Activated CD4-positive, alpha-beta T cell treated with anti-CD3 and anti-CD28 coated beads, Interleukin-2, amount 50 U/mL, for 48 hours (primary cell): ENCODE measurements at places on chromosomes 4 and X.
A peak's percentile ranks its signal among the peaks of the same experiment; 100 is the strongest.

DNA sequence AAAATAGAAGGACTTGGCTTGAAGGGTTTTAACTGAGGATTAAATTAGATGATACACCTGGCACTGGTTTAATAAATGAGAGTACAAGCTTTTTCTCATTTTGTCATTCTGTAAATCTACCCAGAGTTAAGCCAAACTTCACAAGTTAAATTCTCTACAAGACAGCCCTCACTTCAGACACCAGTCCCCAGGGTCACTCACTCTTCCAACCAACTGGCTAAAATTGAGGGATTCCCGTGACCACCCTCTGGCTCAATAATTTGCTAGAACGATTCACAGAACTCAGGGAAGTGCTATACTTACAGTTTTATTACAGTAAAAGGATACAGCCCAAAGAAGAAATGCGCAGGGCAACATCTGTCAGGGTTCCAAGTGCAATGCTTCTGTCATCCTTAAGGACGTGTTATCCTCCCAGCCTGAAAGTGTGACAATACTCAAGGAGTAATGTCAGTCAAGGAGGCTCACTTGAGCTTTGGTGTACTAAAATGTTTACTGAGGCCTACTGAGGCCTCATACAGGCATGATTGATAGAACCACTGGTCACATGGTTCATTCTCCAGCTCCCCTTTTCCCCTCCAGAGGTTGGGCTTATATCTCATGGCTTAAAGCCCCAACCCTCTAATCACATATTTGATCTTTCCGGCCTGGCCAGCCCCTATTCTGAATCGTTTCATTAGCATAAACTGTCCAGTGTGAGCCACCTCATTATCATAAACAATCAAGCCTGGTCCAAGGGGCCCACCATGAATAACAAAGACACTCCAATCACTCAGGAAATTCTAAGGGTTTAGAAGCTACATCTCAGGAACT lies 9.6 kb upstream of the TMSB4X start:
- DNase-seq = no peak

GRCh38 chrX:15233416-15234015 lies 36.4 kb downstream of the ASB9 start:
- DNase-seq = no peak

- DNase-seq = no peak
These were observed 89.7 kb upstream of the KDR start for GRCh38 chr4:55215087-55215486.

- DNase-seq = no peak
These were observed 43.0 kb downstream of the RBMX2 start for GRCh38 chrX:130444641-130445336.

DNA sequence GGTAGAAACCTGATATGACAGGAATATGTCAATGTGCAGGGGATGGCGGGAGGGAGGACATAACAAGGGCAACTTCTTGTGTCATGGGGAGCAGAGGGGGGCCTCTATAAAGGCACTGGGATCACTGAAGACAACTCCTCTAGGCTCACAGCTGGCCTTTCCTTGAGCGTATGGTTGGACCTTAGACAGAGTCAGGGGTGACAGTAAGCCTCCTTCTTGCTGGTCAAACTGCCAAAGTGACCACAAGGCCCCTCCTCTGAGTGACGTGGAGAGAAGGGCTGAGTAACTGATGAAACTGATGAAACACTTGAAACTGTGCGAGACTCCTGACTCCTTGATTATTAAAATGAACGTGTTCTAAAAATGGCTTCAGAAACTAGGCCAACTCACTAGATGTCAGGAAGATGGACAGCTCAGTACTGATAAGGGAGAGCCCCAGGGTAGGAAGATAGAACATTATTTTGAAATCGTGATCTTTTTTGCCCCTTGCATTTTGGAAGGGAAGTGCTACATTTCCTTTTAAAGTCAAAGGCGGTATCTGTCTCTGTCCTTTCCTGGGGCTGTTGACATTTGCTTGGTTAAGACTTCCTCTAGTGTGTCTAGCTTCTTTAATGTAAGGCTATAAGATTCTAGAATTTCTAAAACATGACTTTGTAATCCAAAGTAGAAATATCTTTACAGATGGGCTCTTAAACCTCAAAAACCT lies 1.6 kb downstream of the RAB33A start:
- DNase-seq = peak; percentile 49

GRCh38 chr4:1130316-1131186 lies 17.2 kb upstream of the RNF212 start:
- peak; percentile 80 for DNase-seq

DNA sequence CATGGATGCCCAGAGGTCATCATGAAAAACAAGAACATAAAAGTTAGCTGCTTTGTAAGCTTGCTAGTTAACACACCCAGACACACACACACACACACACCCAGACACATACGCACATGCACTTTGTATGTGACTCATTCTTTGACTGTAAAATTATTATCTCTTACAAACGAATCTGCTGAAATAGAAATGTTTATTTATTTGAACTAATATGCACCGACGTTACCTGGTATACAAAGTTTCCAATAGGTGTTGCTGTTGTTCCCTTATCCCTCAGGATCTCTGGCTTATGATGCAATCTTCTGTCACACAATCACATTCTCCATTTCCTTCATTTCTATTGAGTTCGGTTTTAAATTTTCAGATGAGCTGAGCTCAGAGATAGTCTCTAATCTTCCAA lies 209.3 kb downstream of the PTTG2 start:
- DNase-seq = no peak

- DNase-seq = peak; percentile 42
These were observed 9.6 kb upstream of the TMA16 start for GRCh38 chr4:163484906-163485305.

DNA sequence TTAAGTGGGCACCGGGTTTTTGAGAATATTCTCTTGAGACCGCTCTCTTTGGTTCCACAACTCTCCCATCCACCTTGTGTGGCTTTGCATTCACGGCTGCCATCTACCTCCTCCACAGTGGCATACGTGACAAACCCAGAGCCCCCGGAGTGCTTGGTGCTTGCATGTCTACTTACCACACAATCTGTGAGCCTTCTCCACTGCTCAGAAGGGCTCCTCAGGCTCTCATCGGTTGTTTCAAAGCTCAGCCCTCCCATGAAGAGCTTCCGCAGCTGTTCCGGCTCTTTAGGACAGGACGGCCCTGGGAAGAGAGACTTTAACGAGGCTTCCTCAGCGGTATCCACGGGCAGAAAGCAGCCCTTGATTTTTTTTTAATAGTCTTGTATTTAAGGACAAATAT lies 167.6 kb upstream of the ANK2 start:
- no peak for DNase-seq

DNA sequence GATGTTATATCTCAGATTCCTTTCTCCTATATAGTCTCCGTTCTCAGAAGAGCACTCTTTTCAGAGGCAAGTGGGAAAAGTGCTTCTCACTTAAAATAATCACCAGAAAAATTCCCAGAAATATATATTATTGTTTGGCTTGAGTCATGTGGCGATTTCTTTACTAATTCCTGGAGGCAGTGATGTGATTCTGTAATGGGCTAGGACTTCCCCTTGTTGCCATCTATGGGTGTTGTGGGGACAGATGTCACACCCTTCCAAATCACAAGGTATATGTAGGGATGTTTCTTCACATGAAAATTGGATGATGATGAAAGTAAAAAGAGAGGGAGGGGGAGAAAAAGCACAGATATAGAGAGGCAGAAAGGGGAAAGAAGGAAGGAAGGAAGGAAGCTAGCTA lies 553.4 kb downstream of the PPP4R3C start:
- no peak for DNase-seq

DNA sequence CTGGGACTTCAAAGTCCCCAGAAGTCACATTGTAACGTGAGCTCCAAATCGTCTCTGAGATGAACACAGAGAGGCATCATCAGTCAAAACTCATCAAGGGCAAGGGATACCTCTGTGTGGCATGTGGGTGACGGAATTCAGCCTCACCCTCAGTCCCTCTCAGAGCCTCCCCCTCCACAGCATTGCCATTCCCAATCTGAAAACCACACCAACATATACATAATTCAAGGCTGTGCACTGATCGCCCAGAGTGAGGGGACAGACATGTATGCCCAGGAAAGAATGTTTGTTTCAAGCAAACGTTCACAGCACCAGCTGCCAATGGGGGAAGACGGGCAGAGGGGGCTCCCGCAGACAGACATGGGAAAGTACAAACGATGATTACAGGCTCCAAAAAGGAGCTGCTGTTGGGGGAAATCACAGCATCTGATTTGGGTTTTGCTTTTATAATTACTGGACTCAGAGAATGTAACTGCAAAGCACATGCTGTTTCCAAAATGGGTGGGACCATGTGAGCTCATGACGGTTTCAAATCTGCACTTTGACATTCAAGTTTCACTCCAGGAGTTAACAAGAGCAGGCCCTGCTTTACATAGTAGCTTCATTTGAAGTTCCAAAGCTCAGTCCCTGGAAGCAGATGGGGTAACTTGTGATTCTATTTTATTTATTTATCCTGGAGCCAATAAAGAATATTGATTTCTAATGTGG lies 88.3 kb downstream of the CLCN4 start:
- no peak for DNase-seq
